ENCODE measurements at places on chromosomes 4 and X.

- DNase-seq, result no peak
Measured at GRCh38 chr4:146179784-146180370, 4.4 kb downstream of the LSM6 start.

DNA sequence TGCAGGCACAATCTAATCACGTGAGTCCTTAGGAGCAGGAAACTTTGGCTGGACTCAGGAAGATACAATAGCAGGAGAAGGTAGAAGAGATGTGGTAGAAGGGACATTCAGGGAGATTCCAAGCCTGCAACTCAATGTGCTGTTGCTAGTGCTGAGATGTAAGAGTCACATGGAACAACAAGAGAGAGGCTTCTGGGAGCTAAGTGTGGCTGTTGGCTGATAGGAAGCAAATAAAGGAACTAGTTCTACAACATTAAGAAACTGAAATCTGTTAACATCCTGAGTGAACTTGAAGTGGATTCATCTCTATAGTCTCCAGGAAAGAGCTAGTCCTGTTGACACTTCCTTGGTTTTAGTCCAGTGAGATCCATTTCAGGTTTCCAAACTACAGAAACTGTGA lies 1207.4 kb downstream of the ADGRL3 start:
- DNase-seq, result no peak

GRCh38 chr4:179116011-179116410 lies 1673.8 kb upstream of the AGA start:
- no peak for DNase-seq

- DNase-seq, result peak; percentile 84
Measured at GRCh38 chr4:159410076-159410777, 307.3 kb downstream of the RAPGEF2 start.

DNA sequence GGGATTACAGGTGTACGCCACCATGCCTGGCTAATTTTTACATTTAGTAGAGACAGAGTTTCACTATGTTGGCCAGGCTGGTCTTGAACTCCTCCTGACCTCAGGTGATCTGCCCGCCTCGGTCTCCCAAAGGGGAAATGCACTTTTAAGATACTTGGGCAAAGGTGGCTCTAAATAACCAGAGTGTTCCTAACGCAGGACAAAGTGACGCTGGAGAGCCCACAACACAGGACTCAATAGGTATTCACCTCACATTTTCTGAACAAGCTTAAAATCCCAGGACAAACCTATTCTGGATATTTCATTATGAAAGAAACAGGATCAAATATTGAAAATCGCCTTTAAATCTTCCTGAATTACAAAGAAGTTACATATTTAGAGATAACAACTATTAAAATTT lies 69.0 kb downstream of the WDFY3 start:
- no peak for DNase-seq

DNA sequence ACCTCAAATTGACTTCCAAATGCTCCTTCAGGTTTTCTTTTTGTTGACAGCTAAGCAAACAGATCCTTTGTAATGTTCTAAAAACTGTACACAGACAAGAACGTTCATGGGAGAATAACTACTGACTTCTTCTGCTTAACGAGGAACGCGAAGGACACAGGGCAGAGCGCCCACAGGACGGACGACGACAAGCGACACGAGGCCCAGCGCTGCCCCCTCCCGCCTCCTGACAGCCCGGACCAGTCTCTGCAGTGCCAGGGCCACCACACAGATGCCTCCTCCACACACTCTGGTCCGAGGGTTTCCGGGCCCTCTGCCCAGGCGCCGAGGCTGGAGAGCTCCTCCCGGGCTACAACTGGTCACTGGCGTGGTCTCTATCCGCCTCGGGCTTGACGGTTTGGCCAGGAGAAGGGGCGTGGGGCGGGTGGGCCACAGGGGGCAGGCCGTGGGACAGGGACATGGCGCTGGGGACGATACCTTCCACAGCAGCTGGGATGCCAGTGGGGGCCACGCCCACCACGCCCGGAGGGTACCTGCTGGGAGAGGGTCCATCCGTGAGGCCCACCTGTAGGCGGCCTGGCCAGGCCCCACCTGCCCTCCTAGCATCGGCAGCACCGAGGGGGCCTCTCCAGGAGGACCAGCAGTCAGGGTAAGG lies 36.9 kb downstream of the CTBP1 start:
- DNase-seq, result no peak

DNA sequence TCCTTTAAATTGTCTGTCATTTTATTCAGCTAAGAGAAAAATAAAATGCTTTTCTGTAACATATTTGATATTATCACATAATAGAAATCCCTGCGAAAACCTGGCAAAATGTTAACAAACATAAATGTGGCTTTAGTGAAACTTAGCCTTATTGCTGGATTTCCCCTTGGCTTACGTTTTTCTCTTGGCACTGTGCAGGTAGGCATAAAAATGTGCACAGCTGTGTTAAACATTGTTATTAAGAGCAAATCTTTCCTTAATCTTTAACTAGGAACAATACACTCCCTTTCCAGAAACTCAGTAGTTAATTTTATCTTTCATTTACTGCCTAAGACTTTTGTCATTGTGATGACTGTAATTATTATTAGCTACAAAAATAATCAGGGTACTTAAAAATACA lies 202.4 kb upstream of the GNPDA2 start:
- DNase-seq, result no peak

DNA sequence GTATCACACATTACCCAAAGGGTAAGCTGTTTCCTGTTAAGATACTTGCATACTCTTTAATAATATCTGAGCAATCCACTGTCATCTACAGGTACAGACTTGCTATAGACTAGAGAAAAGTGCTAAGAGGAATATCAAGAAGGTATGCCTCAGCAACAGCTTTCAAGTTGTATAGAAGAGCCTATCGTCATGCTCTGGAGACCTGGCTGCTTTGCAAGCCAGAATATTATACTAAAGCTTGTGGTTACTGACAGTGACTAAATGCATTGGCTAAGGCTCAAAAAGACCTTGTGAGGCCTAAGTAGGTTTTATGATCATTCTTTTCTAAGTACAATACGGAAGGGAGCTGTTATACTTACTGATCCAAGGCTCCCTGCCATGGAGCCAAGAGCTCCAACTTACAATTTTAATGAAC lies 11.3 kb downstream of the LAMP2 start:
- peak; percentile 83 for DNase-seq

DNA sequence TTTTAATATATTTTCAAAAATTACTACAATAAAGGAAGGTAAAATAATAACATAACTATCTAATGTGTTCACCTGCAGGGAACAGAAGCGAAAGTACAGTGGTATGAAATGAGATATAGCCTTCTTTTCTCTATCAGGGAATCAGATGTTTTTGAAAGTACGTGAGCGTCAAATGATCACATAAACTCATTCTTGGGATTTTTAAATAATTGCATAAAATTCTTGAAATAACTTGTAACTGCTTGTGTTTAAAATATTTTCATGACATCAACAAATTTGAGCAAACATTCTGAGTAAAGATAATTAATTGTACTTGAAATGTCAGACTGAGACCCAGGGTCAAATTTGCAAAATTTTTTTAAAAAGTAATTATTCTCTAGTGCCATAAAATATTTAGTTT lies 193.5 kb upstream of the NEIL3 start:
- no peak for DNase-seq

GRCh38 chr4:7879127-7879526 lies 60.5 kb downstream of the AFAP1 start:
- DNase-seq, result no peak

GRCh38 chrX:9091258-9091657 lies 57.3 kb upstream of the FAM9B start:
- no peak for DNase-seq

- no peak for DNase-seq
Measured at GRCh38 chr4:119138046-119138445, 2.4 kb downstream of the MYOZ2 start.

GRCh38 chrX:100994352-100995281 lies 25.1 kb downstream of the ARL13A start:
- peak; percentile 79 for DNase-seq

DNA sequence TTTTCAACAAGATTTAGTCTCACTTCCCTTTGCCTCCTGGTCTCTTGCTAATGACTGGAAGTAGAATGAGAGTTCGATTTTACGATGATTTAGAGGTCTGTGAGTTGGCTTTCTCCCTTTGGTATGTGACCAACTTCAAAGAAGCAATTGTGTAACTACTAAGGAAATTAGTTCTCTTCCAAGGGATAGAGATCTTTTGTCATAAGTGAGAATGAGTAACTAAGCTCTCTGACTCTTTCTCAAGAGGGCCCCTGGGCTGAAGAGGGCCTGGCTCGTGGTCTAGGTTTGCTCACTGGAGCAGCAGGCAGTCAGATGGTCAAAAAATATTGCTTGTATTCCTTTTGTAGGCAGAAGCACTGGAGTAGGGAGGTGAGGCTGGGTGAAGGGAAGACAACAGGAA lies 176.3 kb downstream of the ENOX2 start:
- DNase-seq, result peak; percentile 74

DNA sequence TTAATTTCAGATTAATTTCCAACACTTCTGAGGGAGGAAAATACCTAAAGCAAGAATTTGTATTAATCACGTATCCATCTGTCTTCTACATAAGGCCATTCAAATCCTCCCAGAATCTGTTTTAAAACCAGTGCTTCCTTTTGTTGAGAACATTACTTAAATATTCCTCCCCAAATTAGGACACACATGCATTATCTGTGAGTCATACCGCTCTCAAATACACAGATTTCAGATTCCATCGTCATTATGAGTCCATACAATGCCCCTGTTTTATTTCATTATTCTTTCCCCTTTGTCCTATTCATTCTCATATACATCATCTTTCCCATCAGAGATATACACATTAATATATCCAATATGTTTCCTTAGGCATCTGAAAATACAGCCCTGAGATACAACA lies 57.3 kb upstream of the PRSS12 start:
- DNase-seq, result peak; percentile 58

GRCh38 chr4:8855818-8856245 lies 15.8 kb downstream of the HMX1 start:
- DNase-seq, result no peak

DNA sequence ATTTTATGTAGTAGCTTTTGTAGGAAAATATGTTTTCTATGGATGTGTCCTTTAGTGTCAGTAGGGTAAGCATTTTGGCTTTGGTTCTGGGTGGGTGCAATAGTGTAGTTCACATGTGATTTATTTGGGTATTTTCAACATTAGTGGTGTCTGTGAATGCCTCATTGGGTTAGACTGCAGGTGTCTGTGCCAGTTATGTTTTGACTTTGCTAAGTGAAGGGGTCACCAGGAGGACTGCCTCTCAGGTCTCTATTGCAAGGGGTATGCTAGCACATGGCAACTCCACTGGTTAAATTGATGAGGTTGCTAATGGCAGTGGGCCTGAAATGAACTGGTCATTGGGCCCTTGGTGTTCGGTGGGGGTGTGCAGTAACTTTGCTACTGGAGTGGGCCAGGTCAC lies 467.1 kb downstream of the NAF1 start:
- no peak for DNase-seq

DNA sequence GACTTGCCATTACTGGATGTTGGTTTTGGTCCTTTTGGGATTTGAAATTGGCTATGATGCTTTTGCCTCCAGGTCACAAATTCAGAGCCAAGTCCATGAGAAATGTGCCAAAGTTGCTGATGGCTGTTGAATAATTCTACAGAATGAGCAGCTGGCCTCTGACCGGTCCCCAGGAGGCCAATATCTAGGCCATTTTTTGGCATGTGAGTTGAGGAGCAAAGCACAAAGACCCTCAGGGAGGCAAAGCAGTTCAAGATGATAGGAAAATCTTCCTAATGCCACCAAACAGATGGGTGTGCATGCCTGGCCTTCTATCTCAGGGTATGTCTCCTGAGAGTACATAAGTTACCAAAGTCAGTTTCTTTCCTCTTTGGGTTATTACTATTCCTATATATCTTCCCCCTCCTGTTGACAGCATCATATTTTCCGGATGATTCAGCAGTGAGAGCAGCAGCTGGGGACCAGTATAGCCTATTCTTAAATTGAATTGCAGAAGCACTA lies 44.4 kb downstream of the SEL1L3 start:
- no peak for DNase-seq

DNA sequence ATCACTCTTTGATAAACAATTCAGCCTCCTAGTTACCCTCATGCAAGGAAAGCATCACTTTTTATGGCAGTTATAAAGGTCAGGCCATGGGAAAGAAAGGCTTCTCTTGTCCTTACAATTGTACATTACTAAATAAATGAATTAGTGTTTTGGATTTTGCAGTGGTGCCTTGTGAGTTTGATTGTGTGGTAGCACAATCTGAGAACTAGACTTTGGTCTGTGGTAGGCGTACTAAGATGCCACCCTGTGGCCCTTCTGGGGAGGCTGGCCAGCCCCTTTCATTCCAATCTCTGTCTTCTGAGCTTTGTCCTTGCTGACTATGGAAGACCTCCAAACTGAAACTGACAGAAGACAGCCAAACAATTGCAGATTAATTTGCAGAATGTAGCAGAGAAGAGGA lies 14.6 kb upstream of the HNRNPD start:
- no peak for DNase-seq

DNA sequence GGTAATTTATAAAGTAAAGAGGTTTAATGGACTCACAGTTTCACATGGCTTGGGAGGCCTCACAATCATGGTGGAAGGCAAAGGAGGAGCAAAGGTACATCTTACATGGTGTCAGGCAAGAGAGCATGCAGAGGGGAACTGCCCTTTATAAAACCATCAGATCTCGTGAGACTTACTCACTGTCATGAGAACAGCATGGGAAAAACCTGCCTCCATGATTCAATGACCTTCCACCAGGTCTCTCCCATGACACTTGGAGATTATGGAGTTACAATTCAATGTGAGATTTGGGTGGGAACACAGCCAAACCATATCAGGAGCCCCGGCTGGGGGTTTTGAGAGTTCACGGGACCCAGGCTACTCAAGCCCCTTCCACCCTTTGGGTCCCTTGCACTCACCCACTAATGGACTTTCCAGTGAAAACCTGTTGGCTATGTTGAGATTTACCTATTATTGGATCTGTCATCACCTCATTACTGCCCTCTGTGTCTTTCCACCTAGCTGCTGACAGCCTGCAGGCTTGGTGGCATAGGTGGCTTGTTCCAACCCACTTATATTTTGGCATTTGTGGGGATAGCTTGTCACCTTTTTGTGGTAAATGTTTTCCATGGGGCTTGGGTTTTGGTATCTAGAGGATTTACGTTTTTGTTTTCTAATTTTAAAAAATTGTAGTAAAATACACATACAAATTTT lies 24.0 kb downstream of the IGFBP7 start:
- DNase-seq, result no peak

DNA sequence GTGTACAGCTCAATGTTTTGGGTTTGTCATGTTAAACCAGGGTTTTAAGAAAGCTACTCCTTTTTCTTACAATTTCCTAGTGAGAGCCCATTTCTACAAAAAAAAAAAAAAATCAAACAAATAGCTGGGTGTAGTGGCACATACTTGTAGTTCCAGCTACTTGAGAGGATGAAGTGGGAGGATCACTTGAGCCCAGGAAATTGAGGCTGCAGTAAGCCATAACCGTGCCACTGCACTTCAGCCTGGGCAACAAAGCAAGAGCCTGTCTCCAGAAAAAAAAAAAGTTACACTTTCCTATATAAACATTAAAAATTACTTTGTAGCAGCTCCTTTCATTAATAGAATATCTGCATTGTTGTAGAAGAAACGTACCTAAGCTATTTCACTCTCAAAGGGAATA lies 166.7 kb downstream of the HS6ST2 start:
- DNase-seq, result no peak
